ENCODE measurements at places on chromosomes 4 and X. TPM values are rescaled to one million over a fixed set of nuclear protein-coding genes. Genes with fewer than 3 reads are reported as not detected.
A peak's percentile ranks its signal among the peaks of the same experiment; 100 is the strongest.

DNA sequence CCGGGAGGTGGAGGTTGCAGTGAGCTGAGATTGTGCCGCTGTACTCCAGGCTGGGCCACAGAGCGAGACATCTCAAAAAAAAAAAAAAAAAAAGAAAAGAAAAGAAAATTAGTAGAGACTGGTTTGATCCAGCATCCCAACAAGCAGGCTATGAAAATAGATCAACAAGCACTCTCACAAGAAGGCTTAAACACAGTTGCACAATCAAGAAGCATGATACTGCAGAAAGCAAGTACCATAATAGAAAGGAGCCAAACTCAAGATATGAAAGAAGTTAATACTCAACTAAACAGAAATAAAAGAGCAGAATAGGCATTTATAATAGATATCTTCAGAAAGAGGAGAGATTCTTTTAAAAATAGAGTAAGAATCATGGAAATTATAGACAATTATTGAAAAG, 10.6 kb downstream of the TLR6 start:
- no peak for DNase-seq

LPAR4 gene
- 18.4 TPM for polyA plus RNA-seq

- DNase-seq: no peak
These were observed 102.0 kb upstream of the LEF1 start for GRCh38 chr4:108270466-108271450.

DNA sequence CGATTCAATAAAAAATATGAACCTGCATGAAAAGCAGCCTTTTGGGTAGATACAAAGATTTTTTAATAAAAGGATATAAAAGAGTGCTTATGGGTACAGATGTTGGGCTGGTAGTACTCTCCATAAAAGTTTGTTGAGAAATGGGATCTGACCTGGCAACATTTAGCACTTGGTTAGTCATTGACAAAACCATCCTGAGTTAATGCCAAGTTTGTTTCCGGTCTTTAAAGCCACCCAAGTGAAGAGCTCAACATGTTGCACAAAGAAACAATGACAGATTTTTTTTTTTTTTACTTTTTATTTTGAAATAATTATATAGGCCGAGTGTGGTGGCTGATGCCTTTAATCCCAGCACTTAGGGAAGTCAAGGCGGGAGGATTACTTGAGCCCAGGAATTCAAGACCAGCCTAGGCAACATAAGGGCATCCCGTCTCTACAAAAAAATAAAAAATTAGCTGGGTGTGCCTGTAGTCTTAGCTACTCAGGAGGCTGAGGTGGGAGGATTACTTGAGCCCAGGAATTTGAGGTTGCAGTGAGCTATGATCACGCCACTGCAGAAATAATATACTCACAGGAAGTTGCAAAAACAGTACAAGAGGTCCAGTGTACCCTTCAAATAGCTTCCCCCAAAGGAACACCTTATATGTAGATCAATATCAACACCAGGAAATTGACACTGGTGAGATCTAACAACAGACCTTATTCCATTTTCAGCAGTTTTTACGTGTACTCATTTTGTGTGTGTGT, 16.6 kb downstream of the CHST7 start:
- DNase-seq: no peak

DNA sequence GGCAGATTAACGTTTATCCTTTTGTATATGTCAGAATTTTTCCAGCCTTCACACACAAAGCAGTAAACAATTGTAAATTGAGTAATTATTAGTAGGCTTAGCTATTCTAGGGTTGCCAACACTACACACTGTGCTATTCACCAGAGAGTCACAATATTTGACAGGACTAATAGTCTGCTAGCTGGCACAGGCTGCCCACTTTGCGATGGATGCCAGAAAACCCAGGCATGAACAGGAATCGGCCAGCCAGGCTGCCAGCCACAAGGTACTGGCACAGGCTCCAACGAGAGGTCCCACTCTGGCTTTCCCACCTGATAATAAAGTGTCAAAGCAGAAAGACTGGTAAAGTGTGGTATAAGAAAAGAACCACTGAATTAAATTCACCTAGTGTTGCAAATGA, 94.8 kb downstream of the TET2 start:
- no peak for DNase-seq

GRCh38 chrX:96685210-96686099, 813 bp downstream of the DIAPH2 start:
- no peak for DNase-seq

UGT2B15 gene
- polyA plus RNA-seq: 0.07 TPM

GRCh38 chr4:80321776-80322175, 13.8 kb upstream of the CFAP299 start:
- no peak for DNase-seq

DNA sequence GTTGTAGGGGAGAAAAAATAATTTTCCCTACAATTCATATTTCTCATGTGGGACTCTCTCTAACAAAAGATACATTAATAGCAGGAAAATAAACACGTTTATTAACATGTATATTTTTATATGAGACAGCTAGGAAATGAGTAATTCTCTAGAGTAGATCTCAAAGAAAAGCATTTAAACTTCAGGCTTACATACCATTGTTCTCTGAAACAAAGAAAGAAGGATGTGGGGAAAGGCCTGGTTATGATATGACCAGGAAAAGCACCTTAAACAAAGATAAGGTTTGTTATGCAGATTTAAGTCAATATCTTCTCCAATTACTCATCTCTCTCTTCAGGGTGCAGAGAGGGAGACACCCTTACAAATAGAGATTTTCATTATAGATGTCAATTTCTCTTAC, 131.3 kb downstream of the SLC7A11 start:
- DNase-seq: no peak

DNA sequence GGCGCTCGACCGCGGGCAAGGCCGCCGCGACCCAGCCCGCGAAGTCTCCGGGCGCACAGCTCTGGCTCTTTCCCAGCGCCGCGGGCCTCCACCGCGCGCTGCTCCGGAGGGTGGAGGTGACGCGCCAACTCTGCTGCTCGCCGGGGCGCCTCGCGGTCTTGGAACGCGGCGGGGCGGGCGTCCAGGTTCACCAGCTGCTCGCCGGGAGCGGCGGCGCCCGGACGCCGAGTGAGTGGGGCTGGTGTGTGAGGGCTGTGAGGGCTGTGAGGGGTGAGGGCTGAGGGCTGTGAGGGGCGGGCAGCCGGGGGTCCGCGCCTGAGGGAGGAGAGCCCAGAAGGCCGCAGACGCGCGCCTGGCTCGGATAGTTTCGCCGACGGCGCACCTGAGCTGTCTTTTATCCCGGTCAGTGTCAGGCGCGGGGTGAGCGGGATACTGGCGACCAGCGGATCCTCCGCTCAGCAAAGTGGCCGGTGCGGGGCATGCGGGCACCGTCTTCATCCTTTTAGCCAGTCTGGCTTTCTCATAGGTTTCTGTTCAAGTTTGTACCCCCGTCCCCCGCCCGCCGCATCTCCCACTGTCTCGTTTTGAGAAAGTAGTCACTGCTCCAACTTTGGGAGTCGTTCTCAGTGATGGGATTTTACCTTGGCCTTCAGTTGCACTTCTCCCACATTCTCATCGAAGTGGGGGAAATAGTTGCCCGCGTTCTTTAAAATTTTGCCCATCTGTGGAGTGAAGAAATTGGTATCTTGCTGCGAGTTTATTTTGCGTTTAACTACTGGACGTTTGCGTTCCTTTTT, 586 bp downstream of the HERC5 start:
- peak; percentile 38 for DNase-seq

GRCh38 chrX:102029026-102029425, 96.5 kb upstream of the TCEAL2 start:
- DNase-seq: no peak

TAF7L gene
- polyA plus RNA-seq: 0.67 TPM

- DNase-seq: peak; percentile 54
These were observed 10.7 kb upstream of the CXCL8 start for GRCh38 chr4:73729534-73730165.

PAPSS1 gene
- polyA plus RNA-seq: 89.3 TPM

- DNase-seq: no peak
These were observed 425.4 kb upstream of the PITX2 start for GRCh38 chr4:111048316-111048715.

FAT4 gene
- 35.3 TPM for polyA plus RNA-seq

DNA sequence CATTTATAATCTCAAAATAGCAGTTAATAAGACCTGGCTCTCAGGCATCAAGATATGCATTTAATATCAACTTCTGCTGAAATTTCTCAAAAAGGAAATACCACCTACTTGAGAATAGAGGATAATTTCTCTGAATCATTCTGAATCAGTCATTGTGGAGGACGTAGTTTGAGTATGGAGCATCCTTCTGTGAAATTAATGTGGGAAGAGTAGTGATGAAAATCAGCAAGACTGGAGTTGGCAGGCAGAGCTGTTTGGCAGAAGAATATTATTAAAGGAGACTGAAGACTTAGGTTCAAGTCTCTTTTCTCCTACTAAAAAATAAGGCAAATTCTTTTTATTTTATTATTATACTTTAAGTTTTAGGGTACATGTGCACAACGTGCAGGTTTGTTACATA, 325.6 kb upstream of the ATOH1 start:
- DNase-seq: no peak

MAGEA4 gene
- polyA plus RNA-seq: not detected

DNA sequence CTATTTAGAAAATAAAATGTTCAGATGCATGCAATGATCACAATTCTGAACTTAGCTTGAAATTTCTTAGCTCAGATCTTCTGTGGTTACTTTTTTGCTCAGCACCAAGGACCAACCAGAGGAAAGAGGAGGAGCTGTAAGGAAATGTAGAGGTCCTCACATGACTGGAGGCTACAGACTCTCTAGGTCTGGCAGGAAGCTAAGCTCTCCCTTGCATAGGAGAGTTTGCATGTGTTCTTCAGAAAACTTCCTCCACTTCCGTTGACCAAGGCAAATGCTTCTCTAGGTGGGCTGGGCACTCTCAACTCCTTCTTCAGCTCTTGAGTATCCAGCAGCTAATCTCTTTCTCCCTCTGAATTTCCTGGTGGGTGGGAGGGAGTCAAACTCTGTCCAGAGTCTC, 119.6 kb downstream of the BTC start:
- no peak for DNase-seq

GRCh38 chr4:174036111-174036510, 247.4 kb downstream of the FBXO8 start:
- no peak for DNase-seq

DNA sequence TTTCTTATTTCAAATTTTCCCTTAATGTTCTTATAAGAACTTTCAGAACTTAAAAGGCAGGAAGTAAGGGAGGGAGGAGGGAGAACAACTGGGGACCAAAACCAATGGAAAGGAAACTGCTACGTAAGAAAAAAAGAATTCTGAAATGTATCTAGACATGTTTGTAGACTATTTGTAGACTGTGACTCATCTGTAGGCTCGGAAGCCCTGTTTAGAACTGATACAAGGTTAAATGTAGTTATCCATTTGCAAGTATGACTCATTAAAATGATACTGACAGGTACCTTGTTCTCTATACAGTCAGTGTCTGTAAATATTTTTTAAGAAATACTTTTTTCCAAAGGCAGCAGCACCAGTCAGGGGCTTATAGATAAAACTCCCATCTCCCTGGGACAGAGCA, 202.0 kb downstream of the DHX15 start:
- no peak for DNase-seq

GRCh38 chr4:19187691-19188090, 1064.0 kb upstream of the SLIT2 start:
- DNase-seq: no peak

DNA sequence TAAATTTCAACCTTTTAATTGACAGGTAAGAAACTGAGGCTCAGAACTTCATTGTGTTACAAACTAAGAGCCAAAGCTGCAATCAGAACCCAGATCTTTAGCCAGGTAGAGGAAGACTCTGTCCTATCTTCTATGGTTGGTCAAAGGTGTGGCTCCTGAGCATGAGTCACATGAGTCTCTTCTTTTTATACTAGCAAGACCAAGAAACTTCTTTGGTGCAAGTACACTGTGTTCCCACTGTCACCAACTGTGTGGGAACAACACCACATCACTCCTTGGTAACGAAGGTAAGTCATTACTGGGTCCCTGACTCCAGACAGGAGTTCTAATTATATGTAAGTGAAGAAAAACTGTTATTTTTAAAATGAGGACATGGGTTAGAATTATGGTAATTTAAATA, 290.1 kb downstream of the INPP4B start:
- DNase-seq: no peak

DNA sequence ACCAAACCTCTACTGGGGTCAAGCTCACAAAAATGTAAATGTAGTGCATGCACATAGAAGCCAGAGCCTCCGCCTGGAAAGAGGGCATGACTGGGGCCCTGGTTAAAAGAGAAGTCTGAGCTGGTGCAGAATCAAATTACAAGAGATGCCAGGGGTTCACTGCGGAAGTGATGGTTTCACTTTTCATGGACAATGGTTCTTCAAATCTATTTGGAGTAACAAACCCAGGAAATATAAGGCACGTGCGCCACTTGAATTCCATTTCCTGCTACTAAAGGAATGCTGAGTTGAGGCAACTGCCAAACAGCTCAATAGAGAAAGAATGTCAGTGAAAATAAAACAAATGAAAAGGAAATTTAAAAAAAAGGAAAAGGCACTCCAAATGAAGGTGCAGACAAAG, 79.8 kb downstream of the FUNDC1 start:
- DNase-seq: no peak

DNA sequence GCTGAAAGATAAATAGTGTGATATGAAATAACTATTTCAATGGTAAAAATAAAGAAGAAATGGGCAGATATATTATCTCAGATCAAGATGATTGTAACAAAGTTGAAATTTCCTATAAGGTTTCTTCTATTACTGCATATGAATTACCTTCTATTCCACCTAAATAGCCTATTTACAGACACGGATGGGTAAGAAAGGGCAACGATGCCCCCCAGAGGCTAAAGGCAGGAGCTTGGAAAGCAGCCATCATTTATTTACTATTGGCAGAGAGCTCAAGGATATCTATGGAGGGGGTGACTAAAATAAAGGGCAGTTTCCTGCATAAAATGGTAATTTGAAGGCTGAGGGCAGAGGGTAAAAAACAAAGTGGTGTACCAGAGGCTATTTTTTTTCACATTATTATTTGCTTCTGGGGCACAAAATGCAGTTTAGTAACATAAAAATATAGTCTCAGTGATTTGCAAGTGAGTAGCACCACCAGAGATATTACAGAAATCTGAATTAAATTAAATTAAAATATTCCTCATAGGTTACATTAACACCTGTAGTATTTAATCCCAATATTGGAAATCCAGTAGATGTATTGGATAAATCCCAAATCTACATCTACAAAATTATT, 123.1 kb downstream of the BTC start:
- DNase-seq: peak; percentile 20

SPACA5 gene
- polyA plus RNA-seq: 0.58 TPM

GRCh38 chr4:177163532-177163931, 146.1 kb upstream of the NEIL3 start:
- DNase-seq: no peak

NXF2 gene
- polyA plus RNA-seq: 0.71 TPM

GRCh38 chr4:156790866-156791265, 180.7 kb downstream of the PDGFC start:
- DNase-seq: no peak

CD40LG gene
- polyA plus RNA-seq: not detected

GRCh38 chrX:45274576-45274975, 73.9 kb upstream of the DIPK2B start:
- DNase-seq: no peak

- DNase-seq: no peak
These were observed 47.5 kb upstream of the IGFBP7 start for GRCh38 chr4:57157596-57158137.
